Pancreas (tissue), 10 donors: ENCODE measurements at places on chromosomes 13 and 19.

GRCh38 chr13:52665325-52665724, 12.7 kb downstream of the SUGT1 start:
- no peak for DNase-seq

- DNase-seq, result no peak
These were observed 244.7 kb downstream of the COL4A1 start for GRCh38 chr13:110062077-110062776.

DNA sequence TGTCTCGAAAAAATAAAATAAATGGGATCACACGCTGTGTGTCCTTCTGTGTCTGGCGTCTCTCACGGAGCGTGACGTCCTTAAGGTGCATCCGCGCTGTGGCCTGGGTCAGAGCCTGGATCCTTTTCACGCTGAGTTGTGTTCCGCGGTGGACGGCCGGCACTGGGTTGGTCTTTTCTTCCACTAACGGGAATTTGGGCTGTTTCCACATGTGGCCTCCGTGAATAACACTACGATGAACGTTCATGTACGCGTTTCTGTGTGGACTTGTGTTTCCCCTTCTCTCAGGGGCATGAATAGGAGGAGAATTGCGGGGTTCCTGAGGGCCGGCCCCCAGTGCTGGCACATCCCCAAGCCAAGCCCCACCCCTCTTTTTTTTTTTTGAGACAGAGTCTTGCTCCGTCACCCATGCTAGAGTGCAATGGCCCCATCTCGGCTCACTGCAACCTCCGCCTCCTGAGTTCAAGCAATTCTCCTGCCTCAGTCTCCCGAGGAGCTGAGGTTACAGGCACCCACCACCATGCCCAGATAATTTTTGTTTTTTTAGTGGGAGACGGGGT, 6.2 kb upstream of the PTBP1 start:
- no peak for DNase-seq

DNA sequence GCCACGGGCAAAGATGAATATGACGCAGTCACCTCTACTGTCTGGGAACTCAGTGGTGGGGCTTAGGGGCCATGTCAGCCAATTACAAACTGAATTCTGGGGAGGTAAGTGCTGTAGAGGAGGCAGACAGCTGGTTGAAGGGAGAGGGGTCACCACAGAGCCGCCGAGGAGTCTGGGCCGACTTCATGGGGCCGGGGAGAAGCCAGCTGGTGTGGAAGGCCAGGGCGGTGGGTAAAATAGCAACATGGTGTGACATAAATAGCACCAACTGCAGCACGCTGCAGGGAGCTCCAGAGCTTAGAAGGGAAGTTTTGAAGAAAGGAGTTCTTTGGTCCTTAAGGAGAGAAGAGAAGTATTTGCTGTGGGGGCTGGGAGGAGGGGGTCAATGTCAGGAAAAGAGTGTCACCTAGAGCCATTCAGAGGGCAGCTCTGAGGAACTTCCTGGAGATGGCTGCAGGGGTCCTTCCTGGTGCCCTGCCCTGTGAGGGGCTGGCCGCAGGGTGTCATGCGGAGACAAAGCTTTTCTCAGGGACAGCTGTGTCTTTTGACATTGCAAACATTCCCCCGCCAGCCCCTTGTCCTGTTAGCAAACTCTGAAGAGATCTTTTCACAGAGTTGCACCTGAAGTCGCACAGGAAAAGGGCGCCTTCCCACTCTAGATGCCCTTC, 6.4 kb downstream of the METTL21C start:
- DNase-seq, result no peak

DNA sequence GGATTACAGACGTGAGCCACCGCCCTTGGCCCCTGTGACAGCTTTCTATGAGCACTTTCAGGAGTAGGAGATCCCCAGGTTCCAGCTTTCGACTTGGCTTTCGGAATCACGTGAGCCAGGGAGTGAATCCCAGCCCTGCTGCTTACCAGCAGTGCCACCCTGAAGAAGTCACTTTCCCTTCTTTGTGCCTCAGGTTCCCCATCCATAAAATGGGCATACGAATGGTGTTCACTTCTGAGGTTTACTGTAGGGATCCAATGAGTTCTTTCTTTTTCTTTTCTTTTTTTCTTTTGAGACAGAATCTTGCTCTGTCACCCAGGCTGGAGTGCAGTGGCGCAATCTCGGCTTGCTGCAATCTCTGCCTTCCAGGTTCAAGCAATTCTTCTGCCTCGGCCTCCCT, 4.3 kb upstream of the HOMER3 start:
- DNase-seq, result no peak

DNA sequence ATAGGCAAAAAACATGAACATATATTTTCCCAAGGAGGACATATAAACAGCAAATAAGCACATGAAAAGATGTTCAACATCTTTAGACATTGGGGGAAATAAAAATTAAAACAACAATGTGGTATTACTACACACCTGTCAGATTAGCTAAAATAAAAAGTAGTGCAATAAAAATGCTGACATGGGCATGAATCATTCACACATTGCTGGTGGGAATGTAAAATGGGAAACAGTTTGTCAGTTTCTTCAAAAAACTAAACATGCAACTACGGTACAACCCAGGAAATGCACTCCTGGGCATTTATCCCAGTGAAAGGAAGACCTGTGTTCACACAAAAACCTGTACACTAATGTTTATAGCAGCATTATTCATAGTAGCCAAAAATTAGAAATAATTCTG, 5.3 kb upstream of the SUCLA2 start:
- DNase-seq, result no peak

- DNase-seq, result no peak
These were observed 11.2 kb upstream of the PRR19 start for GRCh38 chr19:42290523-42291434.
